ENCODE measurements at places on chromosomes 7 and 10.

DNA sequence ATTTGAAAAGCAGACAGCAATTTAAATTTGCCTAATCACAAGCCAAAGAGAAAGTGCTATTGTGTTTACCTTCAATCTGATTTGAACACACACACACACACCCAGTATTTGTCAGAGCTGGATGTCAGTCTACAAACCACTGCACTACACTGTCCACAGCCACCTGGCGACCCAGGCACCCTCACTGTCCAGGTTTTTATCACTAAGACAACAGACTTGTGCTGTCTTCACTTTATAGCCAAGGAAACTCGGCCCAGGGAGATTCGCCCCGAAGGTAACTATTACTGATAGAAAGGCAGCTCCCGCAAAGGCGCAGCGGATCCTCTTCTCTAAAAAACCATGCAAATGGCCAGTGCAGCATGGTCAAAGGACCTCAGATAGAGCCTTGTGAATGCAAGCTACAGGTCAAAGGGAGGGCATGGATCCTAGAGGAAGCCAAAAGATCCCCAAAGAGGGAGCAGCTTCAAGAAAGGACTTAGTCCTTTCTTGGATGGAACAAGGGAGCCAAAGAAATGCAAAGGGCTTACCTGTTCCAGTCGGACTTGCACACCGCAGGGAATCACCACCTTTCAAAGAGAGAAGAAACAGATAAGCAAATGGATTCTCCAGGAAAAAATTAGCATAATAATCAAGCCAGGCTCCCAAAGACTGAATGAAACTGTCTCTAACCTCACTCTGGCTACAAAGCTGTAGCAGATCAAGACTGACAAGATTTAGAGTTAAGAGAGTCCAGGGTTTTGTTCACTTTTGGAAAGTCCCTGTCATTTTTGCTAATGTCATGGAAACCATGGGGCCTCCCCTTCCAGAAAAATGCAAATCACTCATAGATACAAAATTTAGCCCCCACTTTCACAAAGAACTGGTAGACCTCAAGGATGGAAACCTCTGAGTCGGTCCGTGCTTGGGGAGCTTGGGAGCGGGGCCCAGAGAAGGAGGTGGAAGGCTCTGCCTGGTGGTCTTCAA, 101.1 kb downstream of the TNS3 start:
- peak; percentile 75 for DNase-seq

GRCh38 chr7:128152721-128153120, 88.4 kb upstream of the LEP start:
- DNase-seq = no peak

GRCh38 chr10:43683451-43684291, 35.0 kb upstream of the ZNF32 start:
- peak; percentile 56 for DNase-seq

DNA sequence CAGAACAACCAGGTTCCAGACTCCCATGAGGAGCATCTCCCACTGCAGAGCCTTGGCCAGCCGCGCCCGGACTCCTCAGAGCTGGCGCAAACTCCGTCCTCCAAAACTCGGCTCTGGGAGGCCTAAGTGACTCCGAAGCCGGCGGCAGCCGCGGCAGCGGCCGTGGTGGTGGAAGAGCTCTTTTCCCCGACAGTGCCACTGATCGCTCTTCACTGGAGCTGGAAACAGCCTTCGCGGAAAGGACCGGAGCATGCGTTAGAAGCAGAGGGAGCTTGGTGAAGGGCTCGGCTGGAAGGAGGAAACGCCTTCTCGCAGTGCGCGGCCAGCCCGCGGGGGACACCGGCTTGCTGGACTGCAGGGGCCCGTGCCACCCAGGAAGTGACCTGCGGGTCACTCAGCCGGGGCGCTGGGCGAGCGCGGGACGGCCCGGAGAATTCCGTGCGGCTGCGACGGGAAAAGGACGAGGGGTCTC, 5.0 kb upstream of the HOXA13 start:
- no peak for DNase-seq

DNA sequence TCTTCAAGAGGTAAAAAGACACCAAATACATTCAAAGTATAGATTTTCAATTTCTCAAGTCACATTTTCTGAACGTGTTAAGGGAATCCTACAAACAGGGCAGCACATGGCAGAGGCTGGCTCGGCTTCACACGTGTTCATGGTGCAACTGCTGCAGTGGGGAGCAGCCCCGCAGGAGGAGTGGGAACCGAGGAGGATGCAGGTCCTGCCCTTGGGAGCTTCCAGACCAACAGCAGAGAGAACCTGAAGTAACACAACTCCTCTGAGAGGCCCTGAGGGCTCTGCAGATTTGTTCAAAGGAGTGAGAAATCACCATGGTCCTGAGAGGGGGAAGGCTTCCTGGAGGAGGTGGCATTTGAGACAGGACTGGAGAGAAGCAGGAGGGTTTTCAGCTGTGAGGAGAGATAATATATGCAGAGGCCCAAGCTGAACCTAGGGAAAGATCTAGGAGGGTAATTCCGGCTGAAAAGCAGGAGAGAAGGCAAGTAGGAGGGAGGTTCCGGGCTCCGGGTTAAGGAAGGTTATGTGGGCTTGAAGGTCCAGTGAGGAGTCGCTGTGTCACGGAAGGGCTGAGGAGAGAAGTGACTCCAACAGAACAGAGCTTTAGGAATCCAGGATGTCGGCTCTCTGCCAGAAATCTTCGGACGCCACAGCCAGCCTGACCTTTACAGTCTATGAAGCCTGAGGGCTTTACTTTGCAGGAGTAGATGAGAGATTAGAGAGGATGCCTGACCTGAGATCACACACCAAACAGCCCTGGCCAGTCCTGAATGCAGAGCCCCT, 77.5 kb downstream of the GPR26 start:
- no peak for DNase-seq

GRCh38 chr7:121327671-121328070, 1.1 kb upstream of the WNT16 start:
- DNase-seq = no peak

DNA sequence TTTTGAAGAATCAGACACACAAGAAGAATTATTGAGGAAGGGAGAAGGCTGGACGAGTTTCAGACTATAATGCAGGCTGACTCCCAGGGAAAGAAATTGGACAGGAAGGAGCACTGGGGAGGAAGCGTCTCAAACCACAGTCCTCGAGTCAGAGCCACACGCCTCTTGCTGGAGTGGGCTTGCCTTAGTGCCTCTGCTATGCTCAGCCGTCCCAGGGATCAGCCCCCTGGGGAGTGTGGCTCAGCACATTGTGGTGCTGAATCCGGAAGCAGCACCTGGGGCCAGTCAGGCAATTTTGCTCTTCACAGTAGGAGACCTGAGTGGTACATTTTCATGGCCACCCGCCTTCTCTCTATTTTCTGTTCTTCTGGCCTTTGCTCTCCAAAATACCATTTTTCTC, 67.4 kb upstream of the SLC35G1 start:
- DNase-seq = no peak

- DNase-seq = no peak
Measured at GRCh38 chr7:52009181-52009580, 692.6 kb upstream of the COBL start.

DNA sequence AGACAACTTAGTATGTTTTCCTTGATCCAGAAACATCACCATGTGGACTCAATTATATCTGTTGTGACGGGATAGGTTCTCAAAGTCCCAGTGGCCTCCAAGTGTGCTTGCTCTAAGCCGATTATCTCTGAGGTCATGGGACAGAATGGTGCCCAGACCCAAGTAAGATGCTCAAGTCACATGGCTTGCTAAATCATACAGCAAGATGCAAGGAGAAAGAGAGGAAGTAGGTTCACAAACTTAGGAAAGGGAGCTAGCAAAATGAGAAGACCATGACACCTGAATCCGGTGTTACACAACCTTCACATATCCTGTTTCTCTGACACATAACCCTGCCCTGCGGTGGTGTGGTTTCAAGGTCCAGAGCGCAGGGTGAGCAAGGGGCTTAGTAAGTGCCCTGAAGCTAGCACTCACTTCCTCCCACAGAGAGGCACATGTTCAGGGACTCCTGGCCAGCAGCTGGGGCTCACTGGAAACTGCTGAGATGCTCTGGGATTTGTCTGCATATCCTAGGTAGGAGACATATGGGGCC, 590.9 kb upstream of the ANKRD30A start:
- no peak for DNase-seq

- DNase-seq = no peak
Measured at GRCh38 chr7:47965456-47965855, 14.0 kb downstream of the HUS1 start.

DNA sequence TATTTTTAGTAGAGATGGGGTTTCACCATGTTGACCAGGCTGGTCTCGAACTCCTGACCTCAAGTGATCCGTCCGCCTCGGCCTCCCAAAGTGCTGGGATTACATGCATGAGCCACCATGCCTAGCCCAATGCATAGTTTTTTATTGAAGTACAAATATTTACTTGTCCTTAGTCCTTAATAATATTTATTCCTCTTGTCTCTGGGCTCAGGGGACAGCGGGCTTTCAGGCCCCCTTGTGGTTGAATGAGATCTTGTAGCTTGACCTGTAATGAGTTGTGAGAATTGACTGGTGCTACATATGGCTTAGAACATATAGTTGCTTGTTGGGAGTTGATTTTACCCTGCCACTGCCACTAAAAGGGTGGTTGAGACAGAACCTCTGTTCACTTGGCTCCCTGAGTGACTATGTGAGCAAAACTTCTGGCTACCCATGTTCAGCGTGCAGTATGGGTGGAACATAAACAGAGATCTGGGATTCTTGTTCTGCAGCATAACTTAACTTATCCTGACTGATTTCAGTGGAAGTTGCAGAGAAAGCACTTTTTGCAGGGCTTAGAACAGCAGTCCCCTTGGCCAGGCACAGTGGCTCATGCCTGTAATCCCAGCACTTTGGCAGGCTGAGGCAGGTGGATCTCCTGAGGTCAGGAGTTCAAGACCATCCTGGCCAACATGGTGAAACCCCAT, 14.9 kb downstream of the CCL26 start:
- DNase-seq = no peak

DNA sequence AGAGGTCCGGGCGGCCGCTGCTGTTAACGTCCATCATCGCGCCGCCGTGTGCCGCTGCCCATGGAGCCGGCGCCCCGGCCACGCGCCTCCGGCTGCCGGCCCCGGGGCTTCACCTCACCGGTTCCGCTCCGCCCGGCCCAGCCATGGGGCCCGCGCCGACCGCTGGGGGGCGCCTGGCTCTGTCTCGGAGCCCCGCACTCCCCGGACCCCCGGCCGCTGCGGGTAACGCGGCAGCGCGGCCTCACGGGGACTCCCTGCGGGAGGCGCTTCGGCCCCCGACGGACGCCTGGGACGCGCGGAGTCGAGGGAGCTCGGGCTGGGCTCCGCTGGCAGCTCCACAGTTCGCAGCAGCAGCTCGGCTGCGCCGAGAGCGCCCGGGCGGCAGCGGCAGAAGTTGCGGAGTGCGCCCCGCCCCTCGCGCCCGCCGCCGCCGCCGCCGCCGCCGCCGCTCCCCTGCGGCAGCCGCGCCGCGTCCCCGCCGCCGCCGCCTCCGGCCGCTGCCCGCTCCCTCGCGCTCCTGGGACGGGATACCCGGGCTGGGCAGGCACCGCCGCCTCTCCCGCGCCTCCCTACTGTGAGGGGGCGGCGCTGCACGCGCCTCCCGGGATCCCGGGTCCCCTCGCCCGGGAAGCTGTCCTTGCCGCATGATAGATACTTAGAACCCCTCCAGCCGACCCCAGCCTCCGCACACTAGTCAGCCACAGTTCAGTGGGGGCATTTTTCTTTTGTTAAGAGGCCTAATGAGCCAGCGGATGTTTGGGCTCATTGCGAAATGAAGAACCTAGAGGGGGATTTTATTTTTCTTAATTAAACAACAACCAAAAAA, at the start of gene HTR7:
HTR7 (minus strand) TSS at position 405 of the 826 bp plus-strand sequence; CDS start at position 37, 368 bp downstream.
- DNase-seq = peak; percentile 89

DNA sequence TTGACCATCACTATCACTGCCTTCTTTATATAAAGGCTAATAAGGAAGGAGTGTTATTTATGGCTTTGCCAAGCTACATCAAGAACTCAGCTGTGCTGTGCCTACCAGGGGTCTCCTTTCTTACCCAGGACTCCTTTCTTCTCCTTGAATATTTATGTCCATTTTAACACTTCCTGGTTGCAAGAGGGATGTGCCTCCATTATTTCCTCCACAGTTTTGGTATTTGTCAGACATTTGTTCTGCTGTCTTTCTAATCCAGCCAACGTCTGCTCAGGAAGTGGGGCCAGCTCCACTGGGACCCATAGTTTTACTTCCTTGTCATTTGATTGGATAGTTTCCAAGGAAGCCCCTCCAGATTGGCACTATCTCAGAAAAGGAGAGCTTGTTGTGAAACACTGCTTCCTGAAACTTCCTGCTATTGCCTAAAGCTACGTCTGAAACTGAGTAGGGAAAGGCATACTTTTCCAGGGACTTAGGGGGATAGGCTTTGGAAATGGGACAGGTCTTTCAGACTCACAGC, 6.6 kb upstream of the STRIP2 start:
- no peak for DNase-seq

- DNase-seq = no peak
Measured at GRCh38 chr7:78299088-78299487, 500.5 kb downstream of the PHTF2 start.

DNA sequence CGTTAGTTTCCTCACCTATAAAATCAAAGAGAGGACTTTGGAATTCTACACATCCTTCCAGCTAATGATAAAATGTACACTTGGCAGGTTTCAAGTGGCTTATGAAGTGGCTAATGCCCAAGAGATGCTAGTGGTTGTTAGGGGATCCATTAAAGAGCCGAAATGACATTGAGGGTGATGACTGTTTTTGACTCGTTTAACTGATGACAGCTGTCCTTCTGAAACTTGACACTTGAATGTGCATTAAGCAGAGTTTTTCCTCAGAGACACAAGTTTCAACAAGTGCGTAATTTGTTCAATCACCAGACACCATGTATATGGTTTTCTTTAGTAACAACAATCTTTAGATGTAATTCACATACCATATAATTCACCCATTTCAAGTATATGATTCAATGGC, 1.6 kb upstream of the PRF1 start:
- DNase-seq = no peak

GRCh38 chr7:95045236-95045923, 138.0 kb downstream of the PPP1R9A start:
- DNase-seq = no peak

- DNase-seq = no peak
Measured at GRCh38 chr10:43607199-43607573, 948 bp downstream of the ZNF485 start.

DNA sequence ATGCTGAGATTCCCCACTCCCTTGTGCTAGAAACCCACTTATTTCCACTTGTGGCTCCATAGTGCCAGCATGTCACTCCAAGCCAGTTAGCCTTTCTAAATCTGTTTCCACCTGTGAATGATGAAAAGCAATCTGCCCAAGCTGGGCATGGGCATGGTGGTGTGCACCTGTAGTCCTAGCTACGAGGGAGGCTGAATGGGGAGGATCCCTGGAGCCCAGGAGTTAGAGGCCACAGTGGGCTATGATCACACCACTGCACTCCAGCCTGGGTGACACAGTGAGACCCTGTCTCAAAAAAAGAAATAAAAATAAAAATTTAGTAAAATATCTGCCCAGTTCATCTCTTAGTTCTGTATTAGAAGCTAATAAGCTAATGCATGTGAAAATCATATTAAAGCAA, 5.0 kb upstream of the PTF1A start:
- DNase-seq = no peak

DNA sequence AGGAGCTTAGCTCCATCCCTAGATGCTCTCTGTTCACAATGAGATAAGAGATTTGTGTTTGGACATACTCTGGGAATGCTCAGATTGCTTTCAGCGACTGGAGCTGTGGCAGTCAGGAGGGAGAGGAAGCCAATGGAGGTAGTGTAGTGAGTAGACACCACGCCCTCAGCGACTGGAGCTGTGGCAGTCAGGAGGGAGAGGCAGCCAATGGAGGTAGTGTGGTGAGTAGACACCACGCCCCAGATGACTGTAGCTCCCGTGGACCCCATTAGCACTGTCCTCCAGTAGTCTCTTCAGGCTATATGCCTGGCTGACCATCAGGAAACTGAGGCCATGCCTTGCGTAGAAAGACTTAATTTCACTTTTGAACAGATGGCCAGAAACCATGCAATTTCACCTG, 1033.8 kb downstream of the NRG3 start:
- no peak for DNase-seq

GRCh38 chr10:80272793-80273522, 16.5 kb downstream of the MAT1A start:
- no peak for DNase-seq
